ENCODE measurements at places on chromosomes 11 and 22.
A peak's percentile ranks its signal among the peaks of the same experiment; 100 is the strongest.

DNA sequence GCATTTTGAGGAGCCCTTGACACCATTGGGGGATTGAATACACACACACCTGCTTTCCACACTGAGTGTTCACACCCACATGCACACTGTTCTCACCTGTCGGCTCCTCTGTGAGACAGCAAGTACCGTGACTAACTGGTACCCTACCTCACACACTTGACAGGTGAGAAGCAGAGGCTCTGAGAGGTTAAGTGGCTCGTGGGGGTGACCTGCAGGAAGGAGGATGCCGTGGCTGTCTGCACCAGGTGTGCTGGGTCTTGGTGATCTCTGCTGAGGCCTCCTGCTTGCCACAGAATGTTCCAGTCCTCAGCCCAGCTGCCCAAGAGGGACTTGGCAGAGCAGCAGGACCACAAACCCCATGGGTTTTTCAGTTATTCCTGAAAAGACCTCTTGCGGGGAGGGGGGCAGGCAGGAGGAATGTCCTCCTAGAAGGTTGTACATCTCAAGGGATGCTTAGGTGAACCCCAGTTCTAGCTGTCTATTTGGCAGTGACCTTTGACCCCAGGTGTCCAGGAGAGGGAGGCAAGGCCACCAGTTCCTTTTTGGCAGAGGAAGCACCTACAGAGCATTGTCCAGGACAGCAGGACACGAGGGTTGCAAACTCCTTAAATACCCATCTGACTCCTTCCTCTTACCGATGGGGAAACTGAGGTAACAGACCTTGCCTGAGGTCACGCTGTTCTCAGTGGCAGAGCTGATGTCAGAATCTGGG lies 66.0 kb downstream of the SHISAL1 start:
- no peak for DNase-seq

DNA sequence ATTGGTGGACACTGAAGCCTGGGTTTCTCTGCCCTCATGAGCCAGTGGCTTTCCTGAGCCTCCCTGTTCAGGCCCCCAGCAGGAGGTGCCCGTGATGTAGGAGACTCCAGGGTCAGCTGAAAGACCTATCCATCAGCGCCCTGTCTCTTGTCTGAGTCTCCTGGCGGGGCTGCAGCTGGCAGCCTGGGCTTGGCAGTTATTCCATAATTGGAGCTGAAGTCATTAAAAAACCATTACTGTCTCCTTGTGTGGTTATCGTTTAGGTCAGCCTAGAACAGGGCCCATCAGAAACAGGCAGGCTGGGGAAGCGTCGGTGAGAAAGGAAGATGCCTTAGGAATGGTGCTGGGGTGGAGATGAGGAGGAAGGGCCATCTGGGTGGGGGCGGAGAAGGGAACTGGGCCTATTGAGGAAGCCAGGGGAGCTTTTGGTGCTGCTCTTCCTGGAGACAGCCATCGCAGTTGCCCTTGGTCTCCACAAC lies 5.0 kb downstream of the TUB start:
- DNase-seq: peak; percentile 25

GRCh38 chr11:21604564-21604963 lies 588.3 kb upstream of the ANO5 start:
- no peak for DNase-seq

DNA sequence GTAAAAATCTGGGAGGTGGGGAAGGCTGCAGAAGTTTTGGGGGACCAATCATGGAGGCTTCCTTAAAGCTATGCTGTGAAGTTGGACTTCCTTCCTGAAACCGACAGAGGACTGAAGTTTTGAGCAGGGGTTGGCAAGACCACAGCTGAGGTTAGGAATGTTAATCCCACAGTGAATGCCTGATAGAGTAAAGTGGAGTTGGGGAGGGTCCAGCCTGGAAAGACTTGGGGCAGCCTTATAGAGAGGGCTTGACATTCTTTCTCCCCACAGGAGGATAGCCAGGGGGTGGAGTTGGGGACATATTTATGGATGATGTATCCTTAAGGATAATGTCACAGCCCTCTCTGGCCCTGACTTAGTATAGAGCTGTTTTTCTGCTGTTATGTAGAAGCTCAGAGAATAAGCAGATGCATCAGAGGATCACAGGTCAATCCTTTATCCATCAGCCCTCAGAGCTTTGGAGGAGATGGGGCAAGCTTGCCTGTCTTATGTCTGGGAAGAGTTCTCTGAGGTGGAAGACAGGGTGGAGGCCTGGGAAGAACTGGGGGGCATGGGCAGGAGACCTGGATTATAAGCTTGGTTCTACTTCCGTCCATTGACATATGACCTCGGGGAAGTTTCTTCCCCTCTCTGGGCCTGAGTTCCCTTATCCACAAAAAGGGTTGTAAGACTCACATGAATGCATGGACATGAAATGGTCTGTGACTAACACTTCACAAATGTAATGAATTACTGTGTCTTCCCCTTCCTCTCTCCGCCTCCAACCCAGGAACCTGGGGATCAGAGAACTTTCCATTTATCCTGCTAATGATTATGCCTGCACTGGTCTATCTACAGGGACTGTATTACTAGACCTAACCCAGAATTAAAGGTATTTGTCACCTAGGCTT lies 317.8 kb downstream of the MIAT start:
- DNase-seq: no peak

GRCh38 chr11:8959546-8960166 lies 4.6 kb downstream of the TMEM9B start:
- peak; percentile 76 for DNase-seq

GRCh38 chr11:87597725-87598124 lies 560.0 kb downstream of the TMEM135 start:
- no peak for DNase-seq

DNA sequence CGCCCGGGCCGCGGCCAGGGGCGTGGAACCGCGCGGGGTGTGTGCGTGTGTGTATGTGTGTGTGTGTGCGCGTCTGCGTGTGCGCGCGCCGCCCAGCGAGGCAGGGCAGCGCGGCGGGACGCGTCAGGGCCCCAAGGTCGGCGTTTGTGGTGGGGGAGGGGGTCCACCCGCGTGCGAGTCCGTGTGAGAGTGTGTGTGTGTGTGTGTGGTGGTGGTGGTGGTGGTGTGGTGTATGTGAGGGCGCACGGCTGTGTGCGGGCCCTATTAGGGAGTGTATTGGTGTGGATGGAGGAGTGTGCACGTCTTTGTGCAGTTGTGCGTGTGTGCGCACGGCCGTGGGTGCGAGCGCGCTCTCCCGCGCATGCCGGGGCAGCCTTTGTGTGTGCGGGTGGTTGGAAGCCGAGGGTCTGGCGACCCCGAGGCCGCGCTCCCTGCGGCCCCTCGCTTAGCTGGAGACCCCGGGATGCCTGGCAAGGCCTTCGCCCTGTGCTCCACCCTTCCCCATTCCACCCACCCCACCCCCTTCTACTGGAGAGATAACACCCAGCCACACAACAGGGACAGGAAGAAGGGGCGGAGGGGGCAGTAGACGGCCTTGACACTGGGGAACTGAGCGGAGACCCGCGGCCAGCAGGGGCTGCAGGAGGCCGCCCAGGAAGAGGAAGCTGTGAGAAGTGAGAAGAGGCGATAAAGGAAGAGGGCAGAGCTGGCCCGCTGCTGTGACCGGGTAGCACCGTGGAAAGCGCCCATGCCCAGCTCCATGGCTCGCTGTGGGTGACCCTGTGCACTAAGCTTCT lies 528 bp upstream of the ARRB1 start:
- peak; percentile 57 for DNase-seq

DNA sequence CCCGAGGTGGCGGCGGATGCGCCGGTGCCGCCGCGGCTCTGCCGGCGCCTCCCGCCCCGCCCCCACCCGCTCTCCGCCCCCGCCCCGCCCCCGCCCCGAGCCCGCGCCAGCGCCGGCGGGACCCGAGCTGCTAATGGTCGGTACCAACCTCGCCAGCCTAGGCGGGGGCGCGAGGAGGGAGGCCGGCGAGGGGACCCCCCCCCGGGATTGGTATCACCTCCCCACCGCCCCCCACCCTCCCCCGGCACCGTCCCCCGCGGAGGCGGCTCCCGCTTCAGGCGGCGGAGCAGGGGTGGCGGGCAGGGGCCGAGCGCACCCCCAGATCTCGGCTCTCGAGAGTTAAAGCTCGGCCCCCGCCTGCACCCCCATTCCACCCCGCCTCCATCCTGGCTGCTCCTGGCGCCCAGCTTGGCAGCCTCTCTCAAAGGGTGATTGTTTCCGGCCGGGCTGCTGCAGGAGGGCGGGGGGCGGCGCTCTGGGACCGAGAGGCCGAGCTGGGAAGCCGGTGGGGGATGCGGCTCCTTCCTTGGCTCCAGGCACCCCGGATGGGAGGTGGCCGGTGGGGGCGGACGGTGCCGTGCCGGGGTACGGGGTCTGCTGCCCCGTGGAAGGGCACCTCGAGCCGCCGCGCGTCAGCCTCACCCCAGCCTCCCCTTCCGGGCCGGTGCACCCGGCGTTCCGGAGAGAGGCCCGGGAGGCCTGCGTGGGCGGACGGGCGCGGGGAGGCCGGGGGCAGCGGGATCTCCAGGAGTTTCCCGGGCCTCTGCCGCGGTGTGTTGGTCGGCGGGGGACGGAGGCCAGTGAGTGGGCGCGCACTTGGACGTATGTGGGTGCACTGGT lies at the start of gene B3GAT1:
Gene B3GAT1, minus strand, starts transcription at position 40 of the 840 bp plus-strand sequence. CDS start 24,583 bp downstream, outside the sequence.
- peak; percentile 91 for DNase-seq

DNA sequence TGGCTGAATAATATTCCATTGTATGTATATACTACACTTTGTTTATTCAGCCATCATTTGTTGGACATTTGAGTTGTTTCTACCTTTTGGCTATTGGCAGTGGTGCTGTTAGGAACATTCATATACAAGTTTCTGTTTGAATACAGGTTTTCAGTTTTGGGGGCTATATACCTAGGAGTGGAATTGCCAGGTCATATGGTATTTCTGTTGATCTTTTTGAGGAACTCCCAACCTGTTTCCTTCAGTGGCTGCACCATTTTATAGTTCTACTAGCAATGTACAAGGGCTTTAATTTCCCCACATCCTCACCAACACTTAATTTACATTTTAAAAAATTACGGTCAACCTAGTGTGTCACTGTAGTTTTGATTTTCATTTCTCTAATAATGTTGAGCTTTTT lies 54.6 kb downstream of the HSD17B12 start:
- no peak for DNase-seq

DNA sequence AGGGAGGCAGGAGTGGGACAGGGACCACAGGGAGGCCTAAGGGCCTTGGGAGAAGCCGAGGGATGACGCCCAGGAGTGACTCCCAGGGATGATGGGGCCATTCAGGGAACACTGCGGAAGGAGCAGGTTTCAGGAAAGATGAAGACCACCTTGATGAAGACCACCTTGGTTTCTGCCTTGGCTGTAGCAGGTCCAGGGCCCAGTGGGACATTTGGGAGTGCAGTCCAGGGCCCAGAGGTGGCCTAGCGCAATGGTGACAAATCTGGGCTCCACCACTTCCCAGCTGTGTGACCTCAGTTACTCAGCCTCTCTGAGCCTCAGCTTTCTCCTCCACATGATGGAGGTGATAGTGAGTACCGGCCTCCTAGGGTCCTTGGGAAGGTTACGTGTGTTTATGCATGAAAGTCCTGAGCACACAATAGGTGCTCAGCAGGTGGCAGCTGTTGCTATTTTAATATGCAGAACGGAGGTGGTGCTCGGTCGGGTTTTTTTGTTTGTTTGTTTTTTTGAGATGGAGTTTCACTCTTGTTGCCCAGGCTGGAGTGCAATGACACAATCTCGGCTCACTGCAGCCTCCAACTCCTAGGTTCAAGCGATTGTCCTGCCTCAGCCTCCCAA lies 770 bp downstream of the TSGA10IP start:
- DNase-seq: no peak

GRCh38 chr22:29152045-29152953 lies 53.4 kb upstream of the EMID1 start:
- DNase-seq: peak; percentile 54

- peak; percentile 26 for DNase-seq
These were observed 10.1 kb downstream of the CASTOR1 start for GRCh38 chr22:30279046-30279788.

GRCh38 chr11:46489656-46490560 lies 98.3 kb upstream of the CHRM4 start:
- DNase-seq: no peak

DNA sequence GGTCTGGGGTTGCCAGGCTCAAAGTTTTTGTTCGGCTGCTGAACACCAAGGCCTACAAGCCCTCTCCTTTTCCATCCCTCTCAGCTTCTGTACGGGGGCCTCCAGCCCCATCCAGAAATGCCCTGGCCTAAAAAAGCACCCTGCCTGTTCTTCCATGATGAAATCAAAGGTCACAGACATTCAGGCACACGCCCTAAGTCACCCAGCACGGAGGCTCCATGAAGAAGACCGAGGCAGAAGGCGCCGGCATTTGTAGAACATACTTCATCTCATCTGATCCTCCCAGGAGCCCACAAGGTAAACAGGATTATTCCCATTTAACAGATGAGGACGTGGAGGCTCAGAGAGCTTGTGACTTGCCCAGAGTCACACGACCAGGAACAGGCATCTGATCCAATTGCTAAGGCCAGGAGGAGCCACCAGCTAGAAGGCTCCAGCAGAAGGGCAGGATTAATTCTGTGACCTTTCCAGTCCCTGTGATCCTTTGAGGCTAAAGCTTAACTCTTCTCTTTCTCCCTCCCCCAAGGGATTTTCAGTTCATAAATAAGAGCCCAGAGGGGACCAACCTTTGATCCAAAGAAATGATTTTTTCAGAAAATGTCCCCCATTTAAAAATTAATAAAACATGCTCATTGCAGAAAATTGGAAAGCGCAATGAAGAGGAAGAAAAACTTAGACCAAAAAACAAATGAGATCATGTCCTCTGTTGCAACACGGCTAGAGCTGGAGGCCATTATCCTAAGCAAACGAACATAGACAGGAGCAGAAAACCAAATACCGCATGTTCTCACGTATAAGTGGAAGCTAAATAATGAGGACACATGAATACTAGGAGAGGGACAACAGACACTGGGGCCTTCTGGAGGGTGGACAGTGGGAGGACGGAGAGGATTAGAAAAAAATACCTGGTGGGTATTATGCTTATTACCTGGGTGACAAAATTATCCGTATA lies 38.7 kb downstream of the CYTH4 start:
- no peak for DNase-seq

GRCh38 chr11:55503449-55503848 lies 50.8 kb upstream of the OR4C15 start:
- no peak for DNase-seq

DNA sequence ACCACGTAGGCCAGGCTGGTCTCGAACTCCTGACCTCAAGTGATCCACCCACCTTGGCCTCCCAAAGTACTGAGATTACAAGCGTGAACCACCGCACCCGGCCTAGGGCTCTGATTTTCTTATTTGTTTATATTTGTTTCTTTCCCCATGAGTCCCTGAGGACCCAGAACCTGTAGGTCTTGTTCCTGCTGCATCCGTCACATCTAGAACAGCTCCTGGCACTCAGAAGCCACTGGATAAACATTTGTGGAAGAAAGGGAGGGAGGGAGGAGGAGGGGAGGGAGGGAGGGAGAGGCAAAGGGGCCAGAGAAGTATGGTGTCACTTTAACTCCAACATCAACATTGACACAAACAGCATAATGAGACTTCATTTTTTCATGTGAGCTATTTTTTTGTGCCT lies 67.7 kb downstream of the CELSR1 start:
- DNase-seq: no peak

GRCh38 chr11:89490981-89491690 lies at the start of gene NOX4:
TSS of gene NOX4 (minus strand) at chr11:89491375. CDS start at chr11:89491246, 129 bp downstream.
- DNase-seq: no peak

GRCh38 chr11:58003036-58003435 lies 20.6 kb upstream of the OR9Q1 start:
- no peak for DNase-seq

Data from pons (tissue), 1 donor.